Panc1 (cell line): ENCODE measurements at places on chromosomes 11 and 22.

DNA sequence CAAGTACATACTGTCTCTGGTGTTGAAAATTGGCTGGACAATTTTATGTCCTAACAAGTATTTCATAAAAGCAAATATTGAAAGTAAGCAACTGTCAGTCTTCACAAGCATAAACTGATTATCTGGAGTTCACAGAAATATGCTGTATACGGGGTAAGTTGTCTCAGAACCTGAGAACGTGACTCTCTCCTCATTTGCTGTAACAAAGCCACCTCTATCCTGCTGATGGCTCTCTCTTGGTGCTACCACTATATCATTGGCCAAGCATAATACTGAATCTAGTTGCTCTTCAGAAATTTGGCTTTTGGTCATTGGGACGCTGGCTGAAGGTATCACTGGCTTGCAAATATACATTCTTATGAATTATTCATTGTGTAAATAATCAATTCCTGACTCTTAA lies 1078.0 kb downstream of the LRRC4C start:
- DNase-seq = no peak

- DNase-seq = no peak
Measured at GRCh38 chr11:31640611-31641010, 131.0 kb downstream of the ELP4 start.

DNA sequence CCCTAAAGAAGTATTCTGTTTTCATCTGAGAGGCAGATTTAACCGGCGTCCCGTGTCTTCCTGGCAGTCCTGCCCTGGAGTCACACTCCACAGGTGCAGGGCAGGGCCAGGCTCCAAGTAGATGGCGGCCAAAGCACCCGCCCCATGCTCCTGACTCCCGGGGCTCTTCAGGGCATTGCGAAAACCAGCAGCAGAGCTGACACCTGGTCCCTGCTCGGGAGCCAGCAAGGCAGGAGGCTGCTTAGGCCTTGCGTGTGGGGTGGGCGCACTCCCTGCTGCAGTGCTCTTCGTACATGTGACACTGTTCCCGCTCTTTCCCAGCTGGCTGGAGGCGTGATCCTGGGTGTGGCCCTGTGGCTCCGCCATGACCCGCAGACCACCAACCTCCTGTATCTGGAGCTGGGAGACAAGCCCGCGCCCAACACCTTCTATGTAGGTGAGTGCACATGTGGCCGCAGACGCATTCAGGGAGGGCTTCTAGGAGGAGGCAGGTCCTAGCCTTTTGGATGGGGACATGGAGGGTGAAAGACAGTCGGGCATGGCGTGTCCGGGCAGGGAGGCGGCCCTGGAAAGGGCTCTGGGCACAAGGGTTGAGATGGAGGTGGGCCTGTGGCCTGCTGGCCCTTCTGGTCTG lies 10.3 kb upstream of the TSSC4 start:
- no peak for DNase-seq

DNA sequence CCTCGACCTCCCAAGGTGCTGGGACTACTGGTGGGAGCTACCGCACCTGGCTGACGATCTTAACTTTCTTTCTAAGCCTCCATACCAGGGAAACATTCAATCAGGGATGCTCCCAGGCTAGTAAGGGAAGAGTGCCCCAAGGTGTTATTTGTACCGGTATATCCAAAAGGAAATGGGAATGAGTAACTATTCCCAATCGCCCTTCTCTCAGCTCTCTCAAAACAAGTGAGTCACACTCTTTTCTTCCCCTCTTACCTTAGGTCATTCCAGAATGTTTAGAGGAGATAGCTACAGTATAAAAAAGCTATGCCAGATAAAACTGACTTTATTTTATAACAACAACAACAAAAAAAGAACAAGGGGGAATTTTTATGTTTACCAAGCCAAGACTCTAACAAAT lies 13.7 kb downstream of the DCDC1 start:
- no peak for DNase-seq

DNA sequence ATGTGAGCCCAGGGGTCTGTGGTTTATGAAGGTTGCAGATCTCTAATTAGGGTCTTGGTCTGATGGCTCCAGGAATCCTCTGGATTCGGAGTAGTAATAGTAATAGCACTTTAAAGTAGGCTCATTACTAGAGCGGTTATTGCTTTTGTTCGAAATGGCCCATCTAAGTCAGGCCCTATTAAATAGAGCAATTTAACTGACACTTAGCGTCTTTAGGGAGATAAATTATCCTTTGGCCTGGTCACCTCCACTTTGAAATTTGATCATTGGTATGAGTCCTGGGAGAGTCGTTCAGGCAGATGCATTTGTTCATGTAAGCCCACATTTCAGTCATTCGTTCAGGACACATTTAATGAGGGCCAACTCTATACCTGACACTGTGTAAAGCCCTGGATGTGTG lies 54.8 kb downstream of the LDLRAD3 start:
- DNase-seq = no peak

DNA sequence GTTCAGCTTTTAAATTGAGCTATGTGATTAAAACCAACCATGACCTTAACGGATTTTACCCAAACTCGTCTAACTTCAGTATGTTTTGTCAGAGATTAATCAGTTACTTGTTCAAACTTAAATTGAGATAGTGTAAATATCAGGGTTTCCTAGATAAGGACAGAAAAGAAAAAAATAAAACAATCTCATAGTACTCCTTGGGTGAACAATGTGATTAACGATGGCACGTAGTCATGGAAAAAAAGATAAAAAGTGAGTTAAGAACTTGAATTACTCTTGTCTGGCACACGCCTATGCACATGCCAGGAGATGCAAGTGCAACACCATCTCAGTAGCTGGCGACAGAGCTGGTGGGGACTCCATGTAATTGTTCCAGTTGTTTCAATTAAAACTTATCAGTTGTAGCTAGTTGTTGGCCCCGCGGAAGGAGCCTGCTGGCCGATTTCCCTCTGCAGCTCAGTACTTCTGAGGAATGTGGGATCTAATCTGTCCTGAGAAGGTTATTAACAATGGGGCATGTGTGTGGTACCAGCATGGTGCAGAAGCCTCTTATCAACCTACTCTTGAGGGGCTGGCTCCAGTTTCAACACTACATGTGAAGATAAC lies 3.0 kb downstream of the RASSF10 start:
- DNase-seq = no peak

DNA sequence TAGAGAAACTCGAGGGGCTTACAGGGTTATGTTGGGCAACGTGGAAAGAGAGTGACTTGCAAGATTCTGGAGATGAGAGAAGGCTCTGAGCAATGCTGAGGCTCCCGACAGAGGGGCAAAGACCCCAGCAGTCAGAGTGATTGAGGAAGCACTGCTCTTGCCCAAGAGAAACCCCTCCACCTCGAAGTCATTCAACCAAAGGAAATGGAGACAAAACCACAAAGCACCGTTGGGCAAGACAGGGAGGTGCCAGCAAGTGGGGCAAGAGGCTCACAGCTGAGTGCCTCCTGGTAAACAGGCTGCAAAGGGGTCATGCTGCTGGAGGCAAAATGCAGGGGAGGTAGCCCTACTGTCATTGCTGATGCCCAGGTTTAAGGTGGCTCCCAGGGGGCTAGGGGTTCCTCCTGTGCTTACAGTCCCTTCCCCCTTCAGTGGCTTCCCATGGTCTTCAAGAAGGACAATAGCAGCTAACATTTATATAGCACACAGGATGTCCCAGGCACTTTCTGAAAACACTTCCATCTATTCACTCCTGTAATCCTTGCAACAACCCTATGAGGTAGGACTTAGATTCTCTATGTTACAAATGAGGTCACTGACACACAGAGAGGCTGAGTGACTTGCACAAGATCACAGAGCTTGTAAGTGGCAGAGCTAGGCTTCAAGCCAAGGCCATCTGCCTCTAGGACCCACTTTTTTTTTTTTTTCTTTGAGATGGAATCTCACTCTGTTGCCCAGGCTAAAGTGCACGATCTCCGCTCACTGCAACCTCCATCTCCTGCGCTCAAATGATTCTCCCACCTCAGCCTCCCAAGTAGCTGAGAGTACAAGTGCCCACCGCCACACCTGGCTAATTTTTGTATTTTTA lies 18.1 kb upstream of the MYH9 start:
- DNase-seq = no peak

DNA sequence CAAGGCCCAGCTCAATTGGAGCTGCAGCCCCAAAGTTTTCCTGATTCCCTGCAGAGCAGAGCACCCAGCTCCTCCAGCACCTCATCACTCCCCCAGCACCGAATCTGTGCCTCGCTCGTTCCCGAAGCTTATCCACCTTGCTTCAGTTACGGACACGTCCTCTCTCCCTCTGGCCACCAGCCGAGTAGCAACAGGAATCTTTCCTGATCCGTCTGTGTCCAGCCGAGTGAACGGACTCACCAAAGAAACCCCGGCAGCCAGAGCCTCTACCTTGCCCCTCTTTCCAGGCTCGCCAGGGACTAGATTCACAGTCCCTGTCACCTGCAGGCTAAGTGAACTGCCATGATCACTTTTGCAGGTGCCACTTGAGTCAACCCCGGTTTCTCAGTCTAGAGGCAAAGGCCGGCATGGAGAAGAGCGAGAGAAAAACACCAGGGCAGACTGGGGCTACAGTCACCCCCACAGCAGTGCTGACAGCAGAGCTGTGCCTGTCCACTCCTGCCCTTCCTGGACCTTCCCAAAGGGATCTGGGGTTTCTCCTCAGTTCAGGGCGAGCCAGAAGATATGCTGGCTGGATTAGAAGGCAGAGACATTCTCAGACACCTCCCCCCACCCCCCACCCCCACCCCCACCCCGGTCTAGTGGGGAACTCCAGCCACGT lies 32.3 kb downstream of the BID start:
- DNase-seq = no peak

- no peak for DNase-seq
Measured at GRCh38 chr11:126782810-126783209, 217.8 kb downstream of the KIRREL3 start.
